GM20000 (cell line): ENCODE measurements at places on chromosomes 6 and 20.

DNA sequence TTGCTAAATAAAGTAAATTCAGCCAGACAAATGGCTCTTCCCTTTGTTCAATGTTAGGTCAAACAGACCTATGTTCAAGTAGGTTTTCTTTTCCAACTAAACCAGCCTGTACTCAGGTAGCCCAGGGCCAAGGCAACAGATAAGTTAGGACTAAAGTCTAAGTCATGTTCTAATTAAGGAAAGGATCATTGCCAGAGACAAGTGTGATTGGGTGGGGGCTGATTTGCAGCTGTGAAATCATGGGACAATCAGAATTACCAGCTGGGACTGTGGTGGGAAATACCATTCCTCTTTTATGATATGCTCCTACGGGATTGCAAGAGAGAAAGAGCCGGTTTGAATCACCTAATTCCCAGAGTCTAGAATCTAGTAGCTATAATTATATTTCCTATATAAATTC is 4.2 kb upstream of the FBXO30 start:
- DNase-seq = no peak

- DNase-seq = no peak
Measured at GRCh38 chr6:33420491-33421343, 852 bp downstream of the SYNGAP1 start.

GRCh38 chr20:24106150-24106800 is 117.7 kb upstream of the GGTLC1 start:
- DNase-seq = no peak

- no peak for DNase-seq
Measured at GRCh38 chr6:21331235-21331634, 262.3 kb upstream of the SOX4 start.

GRCh38 chr6:132814716-132815570 is 574 bp downstream of the RPS12 start:
- DNase-seq = no peak

DNA sequence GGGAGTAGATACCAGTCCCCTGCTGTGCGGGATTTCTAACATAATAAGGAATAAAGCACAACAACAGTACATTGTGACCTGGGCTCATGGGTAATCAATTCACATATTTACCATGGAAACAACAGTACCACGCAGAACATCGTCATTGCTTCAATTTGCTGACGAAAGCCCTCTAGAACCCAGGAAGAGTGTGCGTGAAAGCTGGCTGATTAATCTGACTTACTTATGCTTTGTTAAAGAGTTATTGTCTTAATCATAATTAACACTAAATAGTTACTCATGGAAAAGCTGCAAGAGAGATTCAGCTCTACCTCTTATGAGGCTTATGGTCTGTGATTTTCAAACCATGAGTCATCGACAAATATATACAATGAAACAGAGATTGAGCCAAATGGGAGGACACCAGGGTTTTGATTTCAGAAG is 644.3 kb upstream of the AGPAT4 start:
- DNase-seq = no peak

GRCh38 chr6:57216235-57217101 is 5.6 kb downstream of the RAB23 start:
- no peak for DNase-seq

GRCh38 chr20:7829776-7830175 is 110.5 kb downstream of the HAO1 start:
- DNase-seq = no peak

- DNase-seq = no peak
Measured at GRCh38 chr6:134162932-134163331, 110.5 kb upstream of the SLC2A12 start.

DNA sequence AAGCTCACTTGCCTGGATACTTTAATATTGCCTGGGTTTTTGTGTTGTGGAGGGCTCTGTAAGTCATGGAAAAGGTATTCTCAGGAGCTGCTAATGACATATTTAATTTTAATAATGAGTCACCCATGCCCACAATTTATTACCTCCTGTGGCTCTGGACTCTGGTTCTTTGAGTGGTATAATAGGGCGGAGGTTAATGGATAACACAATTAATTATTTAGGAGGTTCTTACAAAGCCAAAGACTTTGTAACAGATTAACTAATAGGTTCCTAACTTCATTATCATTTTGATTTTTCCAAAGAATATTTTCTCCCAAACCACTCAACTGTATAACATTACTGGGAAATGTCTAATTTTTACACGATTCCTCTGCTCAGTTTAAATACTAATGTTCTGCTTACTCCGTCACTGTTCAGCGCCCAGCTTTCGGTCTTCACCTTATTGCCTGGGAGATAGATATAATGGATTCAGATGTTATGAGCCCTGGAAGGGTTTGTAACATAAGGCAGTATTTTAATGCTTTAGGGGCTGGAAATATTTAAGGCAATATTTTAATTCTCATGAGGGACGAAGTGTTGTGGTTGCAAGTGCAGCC is 29.4 kb downstream of the PHACTR3 start:
- no peak for DNase-seq

DNA sequence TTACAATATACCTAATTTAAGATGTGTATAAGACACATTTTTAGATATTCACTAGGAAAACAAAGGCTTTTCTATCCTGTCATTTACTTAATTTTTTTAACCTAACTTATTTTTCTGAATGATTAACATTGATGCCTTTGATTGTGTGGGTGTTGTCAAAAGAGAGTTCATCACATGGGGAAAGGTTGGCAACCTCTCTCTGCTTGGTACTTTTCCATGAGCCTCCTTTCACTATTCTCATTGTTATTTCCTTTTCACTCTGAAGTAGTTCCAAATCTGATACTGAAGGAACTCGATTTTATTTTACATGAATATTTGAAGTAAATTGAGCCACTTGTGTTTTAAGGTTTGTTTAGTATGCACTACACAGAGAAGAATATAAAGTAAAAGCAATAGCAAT is 35.9 kb downstream of the TPD52L1 start:
- DNase-seq = no peak

- no peak for DNase-seq
Measured at GRCh38 chr6:4021854-4022695, 56.9 kb downstream of the FAM217A start.

DNA sequence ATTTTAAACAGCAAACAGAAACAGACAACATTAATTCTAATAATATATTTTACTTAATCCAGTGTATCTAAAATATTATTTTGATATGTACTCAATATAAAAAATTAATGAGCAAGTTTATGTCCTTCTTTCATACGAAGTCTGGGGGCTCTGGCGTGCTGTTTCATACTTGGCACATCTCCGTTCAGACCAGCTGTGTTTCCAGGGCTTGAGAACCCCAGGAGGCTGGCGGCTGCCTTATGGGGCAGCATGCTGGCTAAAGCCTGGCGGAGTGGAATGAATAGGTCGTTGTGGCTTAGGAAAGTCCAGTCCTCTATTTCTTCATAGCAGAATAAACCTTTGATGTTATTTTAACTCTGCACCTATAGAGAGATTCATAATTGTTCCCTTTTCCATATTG is 43.3 kb downstream of the DUSP22 start:
- no peak for DNase-seq

DNA sequence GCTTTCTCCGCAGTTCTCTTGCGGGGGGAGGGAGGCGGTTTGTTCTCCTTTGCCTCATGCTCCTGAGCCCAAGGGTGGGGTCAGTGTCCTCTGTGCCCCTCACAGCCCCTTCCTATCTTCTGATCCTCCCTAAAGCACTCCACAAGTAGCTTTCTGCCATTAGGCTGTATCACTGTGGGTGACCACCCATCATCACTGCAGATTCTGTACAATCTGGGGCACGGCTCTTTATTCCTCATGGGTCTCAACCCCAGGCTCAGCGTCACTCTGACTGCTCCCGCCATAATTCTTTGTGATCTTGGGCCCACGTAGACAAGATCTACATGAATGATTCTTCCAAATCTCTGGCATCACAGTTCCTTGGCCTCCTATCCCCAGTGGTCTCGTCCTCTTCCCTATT is 10.5 kb downstream of the NCR2 start:
- DNase-seq = no peak

GRCh38 chr6:119283979-119284545 is 65.5 kb downstream of the MAN1A1 start:
- no peak for DNase-seq
